ENCODE measurements at places on chromosomes 5 and 9. TPM values are rescaled to one million over a fixed set of nuclear protein-coding genes. Genes with fewer than 3 reads are reported as not detected.

Gene SLC6A19
- not detected for polyA plus RNA-seq

Gene PDE6A
- polyA plus RNA-seq: not detected

Gene PCDHA2
- 0.07 TPM for polyA plus RNA-seq

Gene IER5L
- 4.9 TPM for polyA plus RNA-seq

Gene CHD1
- polyA plus RNA-seq: 26.4 TPM

Gene BNC2
- polyA plus RNA-seq: 46.8 TPM

Gene SLC25A2
- polyA plus RNA-seq: not detected

Gene RAI14
- polyA plus RNA-seq: 211 TPM

Gene IFNK
- polyA plus RNA-seq: not detected

Gene C5orf58
- not detected for polyA plus RNA-seq

Gene TMEM174
- not detected for polyA plus RNA-seq

Gene RRAGA
- 186 TPM for polyA plus RNA-seq

Gene NUTM2F
- not detected for polyA plus RNA-seq

Gene ANKRD18A
- not detected for polyA plus RNA-seq

Gene SERINC5
- polyA plus RNA-seq: 8.5 TPM

Gene TLX3
- not detected for polyA plus RNA-seq

Gene SOX30
- polyA plus RNA-seq: 0.09 TPM

Gene SLC46A2
- polyA plus RNA-seq: not detected

Gene PAEP
- not detected for polyA plus RNA-seq

Gene SEMA5A
- polyA plus RNA-seq: 28.0 TPM

Gene BTNL8
- polyA plus RNA-seq: not detected

Gene SLC1A3
- 2.2 TPM for polyA plus RNA-seq

Gene GDA
- polyA plus RNA-seq: not detected

Gene ELP1
- 30.0 TPM for polyA plus RNA-seq

Gene C5orf46
- not detected for polyA plus RNA-seq

Gene NTNG2
- 0.93 TPM for polyA plus RNA-seq

Gene PIP5KL1
- polyA plus RNA-seq: 1.2 TPM
